ENCODE measurements at places on chromosomes 11 and 22.

GRCh38 chr22:19629331-19629719, 85.0 kb upstream of the SEPTIN5 start:
- DNase-seq = no peak

- no peak for DNase-seq
These were observed 726.1 kb upstream of the CCDC90B start for GRCh38 chr11:84012171-84012826.

DNA sequence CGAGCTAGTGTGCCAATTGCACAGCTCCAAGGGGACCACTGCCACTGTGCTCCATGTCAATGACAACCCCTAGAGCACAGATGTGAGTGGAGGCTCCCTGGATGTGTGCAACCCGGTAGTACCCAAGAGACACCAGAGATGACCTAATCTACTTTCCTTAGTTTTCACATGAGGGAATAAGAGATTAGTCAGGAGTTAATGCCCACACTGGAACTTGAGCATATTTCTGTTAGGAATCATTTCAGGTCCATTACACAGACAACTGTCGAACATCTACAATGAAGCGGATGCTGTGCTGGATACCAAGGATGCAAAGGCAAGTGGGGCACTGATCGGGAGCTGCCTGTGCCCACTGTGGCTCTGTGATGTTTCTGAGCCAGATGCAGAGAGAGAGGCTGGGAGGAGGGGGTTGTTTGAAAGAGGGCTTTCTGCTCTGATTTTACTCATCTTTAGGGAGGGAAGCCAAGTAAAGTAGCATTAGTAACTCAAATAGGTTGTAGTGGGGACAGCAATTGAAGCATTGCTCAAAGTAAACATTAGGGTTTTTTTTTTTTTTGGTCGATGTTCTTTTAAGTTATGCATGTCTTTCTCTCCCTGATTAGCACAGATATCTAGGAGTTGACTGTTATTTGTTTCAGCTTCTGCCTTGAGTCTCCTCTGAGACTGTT, 82.5 kb upstream of the SORL1-AS1 start:
- no peak for DNase-seq

DNA sequence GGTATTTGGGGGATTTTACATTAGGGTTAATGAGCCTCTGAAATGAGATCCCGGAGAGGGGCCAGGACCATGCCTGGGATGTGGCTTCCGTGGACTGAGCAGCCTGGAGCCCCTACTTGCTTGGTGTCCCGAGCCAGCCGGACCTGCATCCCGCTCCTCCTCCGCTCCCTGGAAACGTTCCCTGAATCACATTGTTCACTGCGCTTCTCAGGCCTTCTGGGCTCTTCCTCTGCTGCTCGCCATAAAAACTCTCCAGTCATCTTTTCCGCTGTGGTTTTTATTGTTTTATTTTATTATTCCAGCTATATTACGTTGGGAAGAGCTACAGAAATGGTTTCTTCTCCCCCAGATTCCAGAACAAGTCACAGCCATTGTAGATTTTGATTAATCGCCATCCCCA, 13.3 kb upstream of the KCNQ1OT1 start:
- DNase-seq = no peak

GRCh38 chr11:126329644-126330211, 25.8 kb upstream of the ST3GAL4 start:
- DNase-seq = no peak

- DNase-seq = no peak
These were observed 711 bp upstream of the PHF21B start for GRCh38 chr22:45010532-45010900.

DNA sequence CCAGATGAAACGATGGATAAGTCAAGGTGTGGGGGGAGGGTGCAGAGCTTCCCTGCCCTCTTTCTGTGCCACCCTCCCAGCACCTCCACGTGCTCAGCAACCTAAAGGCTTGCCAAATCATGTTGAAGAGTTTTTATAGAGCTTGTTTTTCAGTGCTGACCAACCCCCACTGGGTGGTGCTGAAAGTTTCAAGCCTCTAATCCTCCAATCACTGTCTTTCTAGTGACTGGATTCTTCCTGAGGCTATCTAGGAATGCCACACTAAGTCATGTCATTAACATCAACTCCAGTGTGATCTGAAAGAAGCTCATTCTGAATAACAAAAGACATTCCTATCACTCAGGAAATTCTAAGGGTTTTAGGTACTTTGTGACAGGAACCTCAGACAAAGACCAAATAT, 382.6 kb downstream of the DYNC2H1 start:
- no peak for DNase-seq

All from kidney epithelial cell (primary cell).